ENCODE measurements at places on chromosomes 6 and 20.

DNA sequence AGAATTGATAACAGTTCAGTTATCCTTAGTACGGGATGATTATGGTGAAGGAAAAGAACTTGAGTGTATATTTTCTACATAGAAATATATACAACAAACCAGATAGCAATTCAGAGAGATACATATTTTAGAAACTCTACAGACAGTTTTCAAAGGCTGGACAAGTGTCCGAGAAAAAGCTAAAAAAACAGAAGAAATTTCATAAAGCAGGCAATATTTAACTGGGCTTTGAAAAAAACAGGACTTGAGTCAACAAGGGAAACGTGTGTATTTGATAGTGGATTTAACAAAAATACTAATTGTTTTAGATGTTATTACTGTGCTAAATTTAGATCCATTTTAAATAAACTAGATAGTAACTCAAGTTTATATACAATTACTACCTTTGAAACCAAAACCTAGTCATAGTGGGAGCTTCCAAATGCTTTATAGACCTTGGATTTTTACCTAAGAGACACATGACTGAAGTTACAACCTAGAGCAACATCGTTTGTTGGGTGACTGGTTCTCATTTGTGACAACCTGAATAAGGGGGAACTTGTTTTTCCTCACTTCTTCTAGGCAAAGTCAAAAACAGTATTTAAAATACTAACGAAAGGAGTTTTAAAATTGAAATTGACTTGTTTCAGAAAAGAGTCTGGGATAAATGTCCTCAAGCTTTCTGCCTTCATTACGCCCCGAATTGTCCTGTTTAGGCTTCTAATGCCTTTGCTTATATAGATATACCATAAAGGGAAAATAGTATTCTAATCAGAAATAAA lies 116.7 kb upstream of the PRSS16 start:
- DNase-seq = no peak

GRCh38 chr6:69915346-69915745 lies 49.0 kb downstream of the COL19A1 start:
- DNase-seq = peak; percentile 4

- DNase-seq = no peak
Measured at GRCh38 chr6:137095651-137096238, 51.0 kb upstream of the IL20RA start.

- no peak for DNase-seq
Measured at GRCh38 chr6:81383472-81383871, 369.0 kb downstream of the TENT5A start.

DNA sequence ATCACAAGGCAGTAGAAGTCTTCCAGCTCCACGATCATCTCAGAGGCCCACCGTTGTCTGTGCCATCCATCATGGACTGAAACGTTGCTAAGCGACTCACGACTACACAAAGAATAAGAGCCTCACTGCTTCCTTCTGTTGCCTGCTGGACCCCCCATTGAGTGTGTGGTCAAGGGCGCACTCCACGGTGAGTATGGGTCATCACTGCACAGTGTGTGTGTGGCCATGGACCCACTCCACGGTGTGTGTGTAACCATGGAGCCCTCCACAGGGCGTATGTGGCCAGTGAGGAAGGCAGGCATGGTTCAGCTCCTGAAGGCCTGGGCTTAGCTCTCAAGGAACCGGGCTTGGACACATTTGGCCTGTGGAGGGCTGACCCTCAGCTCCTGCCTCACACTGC lies 123.4 kb upstream of the AFDN start:
- DNase-seq = no peak

GRCh38 chr20:33667676-33668465 lies 1.1 kb downstream of the ACTL10 start:
- DNase-seq = no peak

DNA sequence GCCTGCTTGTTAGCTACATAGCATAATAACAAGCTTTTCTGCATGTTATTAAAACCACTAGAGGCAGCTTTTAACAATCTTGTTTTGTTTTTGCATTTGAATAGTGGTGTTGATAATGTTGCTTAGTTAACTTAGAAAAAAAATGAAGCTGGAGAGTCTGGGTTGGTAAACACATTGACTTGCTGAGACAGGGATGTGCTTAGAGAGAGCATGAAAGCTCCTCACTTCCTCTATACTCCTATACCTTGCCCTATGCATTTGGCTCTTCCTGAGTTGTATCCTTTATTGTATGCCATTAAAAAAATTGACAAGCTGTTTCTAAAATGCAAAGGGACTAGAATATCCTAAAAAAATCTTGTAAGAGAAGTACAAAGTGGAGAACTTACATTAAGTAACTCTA lies 13.6 kb downstream of the FAM83B start:
- no peak for DNase-seq

GRCh38 chr20:25372584-25373336 lies 17.9 kb downstream of the ABHD12 start:
- DNase-seq = no peak

DNA sequence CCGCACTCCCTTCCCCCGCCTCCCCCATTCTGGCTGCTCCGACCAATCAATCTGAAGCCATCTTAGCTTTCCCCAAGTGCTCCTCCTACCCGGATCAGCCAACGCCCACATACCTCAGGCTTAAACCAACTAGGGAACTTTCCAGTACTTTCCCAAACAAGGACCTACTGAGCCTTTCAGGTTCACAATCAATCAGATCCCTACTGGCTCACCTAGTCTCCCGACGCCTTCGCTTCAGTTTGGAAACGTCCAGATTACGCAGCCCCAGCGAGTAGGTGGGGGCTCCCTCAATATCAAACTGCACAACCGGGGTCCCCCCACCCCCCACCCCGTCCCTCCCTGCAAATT lies 432 bp downstream of the HSPA1L start:
- DNase-seq = peak; percentile 85

- DNase-seq = no peak
Measured at GRCh38 chr6:69391106-69391505, 405.7 kb downstream of the LMBRD1 start.

DNA sequence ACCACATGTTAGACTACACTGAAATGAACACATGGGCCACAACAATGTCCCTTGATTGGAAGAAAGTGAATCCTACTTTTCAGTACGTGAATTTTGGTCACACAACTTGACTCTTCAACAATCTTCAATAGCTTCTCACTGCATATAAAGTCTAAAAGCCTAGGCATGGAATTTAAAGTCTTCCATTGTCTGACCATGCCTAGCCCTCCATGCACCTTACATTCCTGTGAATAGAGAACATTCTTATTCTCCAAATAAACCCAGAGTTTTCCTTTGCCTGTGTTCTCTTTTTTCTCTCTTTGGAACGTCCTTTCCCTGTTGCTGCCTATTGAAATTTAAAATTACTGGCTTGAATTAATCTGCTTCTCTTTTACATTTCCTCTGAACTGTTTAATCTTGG lies 207.5 kb downstream of the ASCC3 start:
- DNase-seq = no peak

DNA sequence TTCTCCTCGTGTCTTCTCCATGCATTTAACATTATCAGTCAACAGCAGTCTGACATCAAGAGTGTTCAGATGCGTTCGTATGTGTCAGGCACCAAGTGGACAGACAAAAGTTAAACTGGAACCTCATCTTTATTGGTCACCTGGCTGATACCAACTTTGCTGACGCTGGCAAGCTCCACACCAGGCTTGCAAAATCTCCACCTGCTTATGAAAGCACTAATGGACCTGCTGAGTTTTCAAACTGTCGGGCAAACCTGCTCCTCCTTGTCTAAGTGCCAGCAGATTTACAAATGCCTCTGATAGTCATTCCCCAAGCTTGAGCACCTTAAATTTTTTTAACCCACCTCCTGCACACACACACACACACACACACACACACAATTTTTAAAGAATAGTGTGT lies 27.9 kb upstream of the DSP start:
- DNase-seq = no peak

- DNase-seq = no peak
Measured at GRCh38 chr6:44869321-44869897, 458.7 kb upstream of the RUNX2 start.

GRCh38 chr6:112802144-112802543 lies 455.0 kb downstream of the RFPL4B start:
- no peak for DNase-seq

GRCh38 chr20:22232923-22233322 lies 351.4 kb downstream of the FOXA2 start:
- no peak for DNase-seq

GRCh38 chr6:141932685-141933084 lies 200.0 kb upstream of the GJE1 start:
- no peak for DNase-seq

DNA sequence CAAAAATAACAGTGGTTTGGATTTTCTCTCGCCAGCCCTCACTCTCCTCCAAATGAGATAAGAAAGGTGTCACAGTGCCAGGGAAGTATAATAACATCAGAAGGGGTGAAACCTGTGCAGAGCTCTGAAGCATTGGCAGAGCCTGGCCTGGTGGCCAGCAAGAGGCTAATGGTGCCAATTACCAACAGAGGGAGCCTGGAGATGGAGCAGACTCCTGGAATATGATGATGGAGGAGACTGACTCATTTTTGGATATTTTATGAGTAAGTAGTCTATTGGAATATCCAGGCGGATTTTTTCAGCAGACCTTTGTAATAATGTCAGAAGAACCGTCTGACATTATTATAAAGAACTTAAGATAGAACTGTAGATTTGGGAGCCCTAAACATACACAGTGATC lies 442.6 kb upstream of the MARCKS start:
- peak; percentile 59 for DNase-seq

GRCh38 chr20:4552075-4552640 lies 169.6 kb upstream of the PRND start:
- DNase-seq = no peak

DNA sequence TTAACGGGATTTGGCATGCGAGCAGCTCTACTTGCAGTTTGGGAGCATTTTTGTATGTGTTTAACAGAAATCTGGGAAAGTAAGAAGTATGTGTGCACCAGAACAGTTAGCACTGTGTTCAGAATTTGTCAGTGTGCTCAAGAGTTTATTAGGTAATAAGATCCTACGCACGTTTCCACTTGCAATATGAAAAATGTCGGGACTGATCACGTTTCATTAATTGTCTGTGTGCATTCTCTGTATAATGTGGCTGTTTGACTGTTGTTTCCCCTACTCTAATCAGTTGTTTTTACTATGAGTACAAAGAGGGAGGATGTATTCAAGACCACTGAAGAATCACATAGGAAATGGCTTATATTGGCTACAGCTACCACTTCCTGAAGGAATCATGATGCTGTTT lies 349.7 kb upstream of the POU3F2 start:
- no peak for DNase-seq

DNA sequence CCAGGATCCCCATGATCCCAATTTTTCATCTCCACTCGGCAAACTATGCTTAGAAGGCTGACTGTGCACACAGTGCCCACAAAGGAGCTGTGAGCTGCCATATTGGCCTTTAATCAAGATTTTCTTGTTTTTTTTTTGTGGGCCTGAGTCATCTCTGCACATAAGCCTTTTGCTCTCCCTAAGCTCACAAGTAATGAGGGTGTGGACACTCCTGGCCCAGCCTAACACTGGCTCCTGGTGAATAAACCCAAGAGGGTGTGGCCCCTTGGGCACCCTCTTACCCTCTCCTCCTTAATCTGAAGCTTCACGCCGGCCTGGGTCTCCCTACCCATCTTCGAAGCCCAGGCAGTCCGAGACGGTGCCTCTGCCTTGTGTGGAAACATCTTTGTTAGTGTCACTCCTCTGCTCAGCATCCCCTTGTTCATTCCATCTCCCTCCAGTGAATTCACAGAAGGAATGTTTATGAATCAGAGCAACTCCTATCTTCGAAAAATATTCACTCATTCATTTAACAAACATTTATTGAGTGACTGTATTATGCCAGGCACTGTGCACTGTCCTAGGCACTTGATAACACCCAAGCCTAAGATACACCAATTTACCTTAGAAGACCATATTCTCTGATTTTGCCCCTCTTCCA lies 22.2 kb upstream of the MRPS10 start:
- DNase-seq = no peak

DNA sequence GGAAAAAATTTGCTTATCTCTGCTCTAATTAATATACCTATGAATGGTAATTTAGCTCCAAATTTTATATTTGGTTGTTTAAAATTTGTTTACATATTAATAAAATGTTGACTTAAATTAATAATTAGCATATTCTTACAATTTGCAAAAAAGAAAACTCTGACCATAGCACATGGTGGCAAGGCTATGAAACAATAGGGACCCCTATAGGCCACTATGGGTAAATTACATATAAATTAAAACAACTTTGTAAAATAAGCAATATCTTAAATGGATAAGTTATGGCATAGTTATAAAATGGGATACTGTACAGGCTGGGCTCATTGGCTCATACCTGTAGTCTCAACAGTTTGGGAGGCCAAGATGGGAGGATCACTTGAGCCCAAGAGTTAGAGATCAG lies 76.0 kb downstream of the MKKS start:
- peak; percentile 15 for DNase-seq

DNA sequence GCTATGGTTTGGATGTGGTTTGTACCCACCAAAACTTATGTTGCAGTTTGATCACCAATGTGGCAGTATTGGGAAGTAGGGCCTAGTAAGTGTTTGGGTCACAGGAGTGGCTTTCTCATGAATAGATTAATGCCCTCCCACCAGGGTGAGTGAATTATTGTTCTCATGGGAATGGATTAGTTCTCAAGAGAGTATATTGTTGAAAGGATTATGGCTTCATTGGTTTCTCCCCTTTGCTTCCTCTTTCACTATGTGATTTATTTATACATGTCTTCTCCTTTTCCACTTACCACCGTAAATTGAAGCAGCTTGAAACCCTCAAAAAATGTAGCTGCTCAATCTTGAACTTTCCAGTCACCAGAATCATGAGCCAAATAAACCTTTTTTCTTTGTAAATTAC lies 10.8 kb downstream of the UFL1 start:
- DNase-seq = peak; percentile 47

GRCh38 chr20:23005776-23006175 lies 29.3 kb upstream of the SSTR4 start:
- no peak for DNase-seq

DNA sequence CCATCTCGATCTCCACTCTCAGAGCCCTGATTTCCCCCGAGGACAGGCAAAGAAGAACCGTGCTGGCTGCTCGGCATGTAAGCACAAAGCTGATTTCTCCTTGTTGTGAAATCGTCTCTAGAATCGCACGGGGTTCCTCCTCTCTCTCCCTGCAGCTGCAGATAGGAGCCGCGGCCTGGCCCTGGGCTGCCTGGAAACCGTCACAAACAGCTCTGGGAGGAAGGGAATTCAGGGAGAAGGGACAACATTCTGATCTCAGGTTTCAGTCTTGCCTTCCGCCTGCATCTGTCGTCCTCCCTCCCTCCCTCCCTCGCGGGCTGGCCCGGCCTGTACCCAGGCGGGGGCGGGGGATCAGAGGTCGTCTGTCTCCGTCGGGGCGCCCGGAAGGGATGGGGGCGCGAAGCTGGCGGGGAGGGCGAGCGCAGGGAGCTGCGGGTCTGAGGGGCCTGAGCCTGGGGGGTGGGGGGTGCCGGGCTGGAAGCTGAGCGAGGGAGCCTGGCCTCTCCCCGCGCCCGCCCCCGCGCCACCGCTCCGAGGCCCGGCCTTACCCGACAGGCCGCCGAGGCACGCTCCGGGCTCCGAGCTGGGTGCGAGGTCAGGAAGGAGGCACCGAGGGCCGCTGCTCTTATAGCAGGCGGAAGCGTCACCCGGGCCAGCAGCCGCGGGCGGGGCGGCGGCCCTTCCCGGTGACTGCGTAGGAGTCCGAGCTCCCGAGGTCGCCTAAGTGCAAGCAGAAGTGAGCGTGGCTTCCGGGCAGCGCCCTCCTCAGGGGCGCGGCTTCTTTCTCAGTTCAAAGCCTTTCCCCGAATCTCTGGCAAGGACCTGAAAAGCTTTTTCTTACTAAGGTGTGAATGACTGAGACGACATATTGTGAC lies at the start of gene SERPINB1:
SERPINB1 (minus strand) TSS at position 600 of the 875 bp plus-strand sequence. CDS start 1,277 bp downstream, outside the sequence.
- peak; percentile 80 for DNase-seq

Measured in NCI-H524 (cell line).